NCI-H1436 treated with DMSO at 0.1 percent for 48 hours (cell line): ENCODE measurements at places on chromosomes 6 and 20.
A peak's percentile ranks its signal among the peaks of the same experiment; 100 is the strongest.

- DNase-seq, result no peak
Measured at GRCh38 chr20:62405981-62406513, 1.0 kb downstream of the CABLES2 start.

GRCh38 chr6:75490706-75491105, 2.9 kb downstream of the FILIP1 start:
- DNase-seq, result no peak

DNA sequence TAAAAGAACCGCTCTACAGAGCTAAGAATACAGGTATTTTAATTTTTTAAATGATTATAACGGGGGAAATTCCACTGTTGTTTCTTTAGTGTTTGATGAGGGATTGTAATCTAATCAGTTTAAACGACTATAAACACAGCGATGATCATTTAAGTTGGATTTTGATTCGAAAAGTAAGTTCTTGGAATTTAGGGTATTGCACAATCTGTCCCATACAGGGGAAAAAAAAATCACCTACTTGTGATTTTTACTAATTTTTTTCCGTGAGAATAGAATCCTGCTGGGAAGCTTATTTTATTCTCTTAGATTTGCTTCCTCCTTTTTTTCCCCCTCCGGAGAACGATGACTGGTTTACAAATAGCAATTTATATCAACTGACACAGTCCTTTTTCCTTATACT, 108.0 kb downstream of the LAMA2 start:
- no peak for DNase-seq

GRCh38 chr6:119077643-119078375, 655 bp downstream of the FAM184A start:
- DNase-seq, result no peak

- DNase-seq, result no peak
Measured at GRCh38 chr6:170416303-170416702, 109.7 kb downstream of the FAM120B start.

GRCh38 chr20:56422824-56423189, 10.7 kb downstream of the CASS4 start:
- no peak for DNase-seq

DNA sequence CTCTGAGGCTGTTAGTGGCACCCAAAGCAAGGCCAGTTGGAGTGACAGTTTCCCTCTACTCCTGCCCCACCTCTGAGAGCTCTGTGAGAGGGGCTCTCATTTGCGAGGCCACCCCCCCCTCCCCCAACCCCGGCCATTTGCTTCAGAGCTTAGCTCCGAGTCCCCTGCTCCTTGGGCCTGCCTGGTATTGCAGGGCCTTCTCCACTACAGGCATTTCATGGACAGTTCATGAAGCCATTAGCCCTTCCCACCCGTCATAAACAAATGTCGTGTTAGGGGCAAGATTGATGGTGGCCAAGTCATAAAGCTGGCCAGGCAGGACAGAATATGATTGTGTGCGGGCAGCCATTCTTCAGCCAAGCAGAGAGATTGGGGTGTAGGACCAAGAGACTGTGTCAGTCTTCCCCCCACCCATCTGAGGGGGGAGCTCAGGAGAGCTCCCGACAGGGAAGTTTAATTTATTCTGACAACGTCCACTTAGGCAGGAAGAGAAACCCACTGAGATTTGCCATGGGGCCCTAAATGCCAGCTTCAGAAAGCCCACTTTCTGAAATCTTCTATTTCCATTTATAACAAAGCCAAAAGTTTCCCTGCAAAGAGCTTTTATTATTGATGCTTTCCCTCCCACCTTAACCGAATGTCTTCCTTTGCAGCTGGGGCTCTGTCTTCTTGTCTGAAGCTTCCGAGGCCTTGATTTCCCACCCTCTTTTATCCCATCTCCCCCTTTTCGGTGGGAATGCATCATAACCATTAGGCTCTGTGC, 7.2 kb downstream of the FOXC1 start:
- DNase-seq, result no peak

DNA sequence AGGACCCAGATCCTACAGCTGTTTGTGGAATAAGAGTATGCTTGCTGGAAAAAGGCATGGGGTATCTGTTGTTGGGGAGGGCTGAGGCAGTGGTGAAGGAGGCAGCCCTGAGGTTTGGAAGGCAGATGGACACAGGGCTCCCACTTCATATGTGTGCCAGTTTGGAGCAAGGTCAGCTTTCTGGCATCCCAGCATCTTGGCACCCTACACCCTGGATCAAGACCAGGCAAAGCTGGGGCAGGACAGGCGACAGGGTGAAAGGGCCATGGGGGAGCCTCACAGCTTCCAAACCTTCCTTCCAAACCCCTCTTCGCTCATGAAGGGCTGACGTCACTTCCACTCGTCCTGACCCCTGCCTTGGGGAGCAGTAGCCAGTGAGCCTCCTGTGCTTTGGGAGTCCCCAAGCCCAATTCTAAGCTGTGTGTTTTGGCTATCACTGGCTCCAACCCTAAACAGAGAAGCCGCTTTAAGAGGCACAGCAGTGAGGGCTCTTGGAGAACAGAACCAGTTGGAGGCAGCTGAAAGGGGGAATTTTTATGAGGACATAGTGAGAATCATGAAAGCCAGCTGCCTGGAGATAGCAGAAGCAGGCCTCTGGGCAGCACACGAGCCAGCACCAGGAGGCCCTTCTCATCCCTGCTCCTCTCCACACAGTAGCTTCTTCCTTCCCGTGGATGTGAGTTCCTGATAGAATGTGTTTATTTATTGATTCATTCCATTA, 448.6 kb upstream of the CDH4 start:
- no peak for DNase-seq

DNA sequence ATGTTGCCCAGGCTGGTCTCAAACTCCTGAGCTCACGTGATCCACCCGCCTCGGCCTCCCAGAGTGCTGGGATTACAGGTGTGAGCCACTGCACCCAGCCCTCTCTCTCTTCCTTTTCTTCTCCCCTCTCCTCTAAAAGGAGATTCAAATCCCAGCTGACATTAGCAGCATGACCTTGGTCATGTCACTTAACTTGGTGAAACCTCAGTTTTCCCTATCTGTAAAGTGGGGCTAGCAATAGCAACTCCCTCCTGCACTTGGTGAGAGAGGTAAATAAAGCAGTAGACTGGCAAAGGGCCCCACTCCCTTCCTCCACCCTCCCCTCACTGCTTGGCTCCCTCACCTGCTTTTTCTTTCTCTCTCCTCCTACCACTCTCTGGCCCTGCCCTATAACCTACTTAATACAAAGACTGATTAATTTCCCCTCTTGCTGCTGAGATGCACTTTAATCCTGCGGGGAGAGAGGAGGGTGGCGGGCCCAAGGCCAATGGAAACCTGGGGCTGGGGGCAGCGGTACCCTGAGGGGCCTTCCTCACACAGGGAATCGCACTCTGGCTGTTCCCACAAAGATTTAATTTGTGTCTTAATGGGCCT, 54.2 kb upstream of the ZFAND3 start:
- no peak for DNase-seq

DNA sequence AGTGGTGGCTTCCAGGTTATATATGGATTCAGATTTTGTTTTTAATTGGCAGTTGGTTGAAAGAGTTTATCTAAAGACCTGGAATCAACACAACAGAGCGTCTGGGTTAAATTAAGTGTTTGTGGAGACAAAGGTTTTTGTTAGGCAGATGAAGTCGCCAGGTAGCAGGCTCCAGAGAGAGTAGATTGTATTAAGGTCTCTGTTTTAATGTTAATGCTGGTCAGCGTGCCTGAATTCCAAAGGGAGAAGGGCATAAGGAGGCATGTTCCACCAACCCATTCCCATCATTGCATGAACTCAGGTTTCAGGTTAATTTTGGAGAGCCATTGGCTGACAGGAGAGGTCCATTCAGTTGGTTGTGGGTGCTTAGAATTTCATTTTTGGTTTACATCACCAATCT, 744.1 kb upstream of the GJE1 start:
- no peak for DNase-seq

GRCh38 chr6:72740135-72740534, 118.3 kb downstream of the KCNQ5 start:
- DNase-seq, result no peak

- no peak for DNase-seq
Measured at GRCh38 chr6:85250586-85251220, 199.2 kb upstream of the NT5E start.

- DNase-seq, result no peak
Measured at GRCh38 chr6:169520104-169520503, 181.7 kb downstream of the WDR27 start.

- DNase-seq, result no peak
Measured at GRCh38 chr6:116034327-116034726, 26.4 kb downstream of the FRK start.

GRCh38 chr20:53752971-53753879, 159.6 kb upstream of the ZNF217 start:
- DNase-seq, result no peak

DNA sequence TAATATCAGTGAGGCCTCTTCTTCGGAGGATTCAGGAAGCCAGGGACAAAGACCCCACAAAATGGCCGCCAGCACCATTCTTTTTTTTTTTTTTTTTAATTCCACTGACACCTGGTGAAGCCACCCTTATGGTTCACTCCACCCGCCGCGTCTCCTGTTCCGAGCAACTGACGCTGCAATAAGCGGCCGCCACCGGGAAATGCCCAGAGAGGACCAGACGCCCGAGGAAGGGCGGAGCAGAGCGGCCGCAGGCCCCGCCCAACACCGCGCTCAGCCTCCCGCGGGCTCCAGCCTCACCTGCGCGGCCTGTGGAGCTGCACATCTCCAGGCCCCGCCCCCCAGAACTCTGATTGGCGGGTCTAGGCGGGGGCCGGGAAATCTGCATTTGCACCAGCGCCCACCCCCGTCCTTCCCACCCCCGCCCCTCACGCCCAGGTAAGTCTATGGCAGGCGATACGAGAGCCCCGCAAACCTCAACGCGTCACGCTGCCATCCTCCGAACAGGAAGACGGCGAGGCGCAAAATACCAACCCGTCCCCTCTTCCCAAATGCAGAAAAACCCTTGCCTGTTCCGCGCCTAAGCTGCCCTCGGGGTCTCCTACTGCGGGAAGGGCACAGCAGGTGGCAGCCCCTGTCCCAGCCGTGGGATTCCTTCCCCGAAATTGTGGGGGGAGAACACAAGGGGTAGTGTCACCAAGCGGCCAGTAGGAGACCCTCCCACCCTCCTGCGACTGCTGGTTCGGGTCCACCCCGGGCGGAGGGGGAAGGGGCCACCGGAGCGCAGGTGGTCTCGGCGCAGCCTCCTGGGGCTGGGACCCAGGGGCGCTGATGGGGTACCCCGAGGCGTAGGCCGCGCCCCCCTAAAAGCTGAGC, 960 bp downstream of the ATP9A start:
- DNase-seq, result peak; percentile 57

DNA sequence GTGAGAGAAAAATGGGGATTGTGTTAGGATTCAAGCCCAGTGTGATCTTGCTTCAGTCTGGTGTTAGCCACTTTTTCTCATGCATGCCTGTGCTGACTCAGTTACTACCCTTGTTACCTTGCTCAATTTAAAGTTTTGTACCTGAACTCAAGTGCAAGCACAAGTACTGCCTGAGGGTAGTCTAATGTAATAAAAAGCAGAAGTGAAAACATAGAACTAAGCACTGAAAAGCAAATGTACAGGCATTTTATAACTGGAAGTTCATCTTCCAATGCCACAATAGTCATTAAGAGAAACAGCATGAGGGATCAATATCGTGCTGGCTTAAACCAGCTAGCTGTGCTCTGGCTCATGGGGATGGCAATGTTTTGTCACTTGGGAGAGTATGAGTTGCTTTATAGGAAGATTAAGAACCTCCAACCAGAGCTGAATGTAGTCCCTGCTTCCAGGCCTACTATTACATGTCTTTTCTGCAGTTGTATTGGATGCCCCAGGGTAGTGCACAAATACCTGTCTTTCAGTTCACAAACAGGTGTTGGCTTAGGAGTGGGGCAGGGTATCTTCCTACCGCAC, 48.7 kb downstream of the SLC35F1 start:
- no peak for DNase-seq
